ENCODE measurements at places on chromosomes 7 and 10.

DNA sequence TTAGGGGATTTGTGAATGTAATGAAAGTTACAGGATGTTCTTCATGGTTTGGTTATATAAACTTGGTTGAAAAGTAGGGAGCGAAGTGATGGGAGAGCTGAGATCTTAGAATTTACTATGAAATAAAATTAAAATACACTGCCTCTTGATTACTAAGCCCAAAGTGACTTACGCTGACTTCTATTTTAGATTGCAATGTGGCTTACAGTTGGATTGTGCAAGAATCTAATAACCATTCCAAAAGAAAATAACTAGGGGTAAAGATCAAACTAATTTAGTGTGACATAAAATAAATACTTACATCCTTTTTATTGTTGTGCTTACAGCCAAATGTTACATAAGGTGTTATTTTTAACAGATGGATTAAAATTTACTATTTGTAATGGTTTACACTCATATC, 15.3 kb downstream of the WNT16 start:
- no peak for DNase-seq

GRCh38 chr10:15068802-15069201, 19.8 kb downstream of the ACBD7 start:
- DNase-seq = peak; percentile 61

- DNase-seq = peak; percentile 71
These were observed 95.6 kb downstream of the USP6NL start for GRCh38 chr10:11515596-11516430.

DNA sequence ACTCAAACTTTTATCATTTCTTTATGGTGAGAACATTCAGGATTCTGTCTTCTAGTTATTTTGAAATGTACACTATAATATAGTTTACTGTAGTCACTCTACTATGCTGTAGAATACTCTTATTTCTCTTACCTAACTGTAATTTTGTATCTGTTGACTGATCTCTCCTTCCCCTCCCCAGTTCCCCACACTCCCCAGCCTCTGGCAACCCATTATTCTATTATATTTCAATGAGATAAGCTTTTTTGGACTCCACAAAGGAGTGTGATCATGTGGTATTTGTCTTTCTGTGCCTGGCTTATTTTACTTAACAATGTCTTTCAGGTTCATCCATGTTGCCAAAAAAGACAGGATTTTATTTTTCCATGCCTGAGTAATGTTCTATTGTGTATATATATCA, 71.4 kb upstream of the DYNC1I1 start:
- no peak for DNase-seq

DNA sequence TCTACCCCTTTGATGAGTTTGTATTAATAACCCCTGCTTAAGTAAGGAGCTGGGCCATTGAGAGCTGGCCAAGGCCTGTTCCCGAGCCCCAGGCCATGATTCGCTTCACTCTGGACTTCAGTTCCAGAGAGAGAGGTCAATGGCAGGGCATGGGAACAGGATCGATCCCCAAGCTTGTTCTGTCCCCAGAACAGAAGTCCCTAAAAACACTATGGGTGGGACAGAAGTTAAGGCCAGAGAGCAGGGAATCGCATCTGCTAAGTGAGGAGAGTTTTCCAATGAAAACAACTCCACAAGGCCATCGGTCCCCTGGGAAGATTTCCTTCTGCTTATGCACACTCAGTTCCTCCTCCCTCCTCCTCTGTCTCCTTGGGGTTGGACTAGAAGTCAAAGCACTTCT, 159.6 kb downstream of the LSM5 start:
- DNase-seq = no peak

DNA sequence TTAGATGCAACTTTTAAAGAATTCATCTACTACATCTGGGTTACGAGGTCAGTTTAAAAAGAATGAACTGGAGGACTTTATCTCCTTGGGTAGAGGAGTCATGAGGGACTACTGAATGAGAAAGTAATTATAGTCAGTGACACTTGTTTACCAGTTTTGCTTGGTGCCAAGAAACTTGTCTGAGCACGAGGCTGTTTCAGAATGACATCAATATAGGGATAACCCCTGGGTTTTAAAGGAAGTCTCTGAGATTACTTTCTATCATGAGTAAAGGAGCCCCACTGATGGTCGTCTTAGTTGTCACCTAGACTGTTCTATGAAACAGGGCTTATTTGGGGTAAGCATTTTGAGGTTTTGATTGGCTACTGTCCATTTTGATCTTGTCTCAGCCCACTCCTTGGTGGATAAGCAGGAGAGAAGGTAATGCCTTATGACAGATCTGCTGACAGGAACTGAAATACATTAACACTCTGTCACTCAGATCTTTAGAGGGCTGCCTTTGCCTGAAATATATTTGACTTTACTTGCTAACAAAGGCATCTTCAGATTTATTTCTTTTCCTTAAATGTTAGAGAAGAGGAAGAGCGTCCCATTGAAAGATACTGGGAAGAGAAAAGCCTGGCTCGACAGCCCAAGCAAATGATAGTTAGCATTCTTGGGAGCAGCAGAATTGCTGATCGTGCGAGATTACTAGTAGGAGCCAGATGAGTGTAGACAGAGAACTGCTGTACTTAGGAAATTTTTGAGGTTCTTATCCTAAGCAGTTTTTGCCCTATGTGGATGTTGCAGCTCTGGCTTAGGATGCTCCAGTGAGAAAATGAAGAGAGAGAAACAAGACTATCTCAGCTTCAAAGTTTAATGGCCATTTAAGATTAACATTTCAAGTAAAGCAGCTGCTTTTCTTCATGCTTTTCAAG, 299.2 kb upstream of the LRGUK start:
- no peak for DNase-seq

DNA sequence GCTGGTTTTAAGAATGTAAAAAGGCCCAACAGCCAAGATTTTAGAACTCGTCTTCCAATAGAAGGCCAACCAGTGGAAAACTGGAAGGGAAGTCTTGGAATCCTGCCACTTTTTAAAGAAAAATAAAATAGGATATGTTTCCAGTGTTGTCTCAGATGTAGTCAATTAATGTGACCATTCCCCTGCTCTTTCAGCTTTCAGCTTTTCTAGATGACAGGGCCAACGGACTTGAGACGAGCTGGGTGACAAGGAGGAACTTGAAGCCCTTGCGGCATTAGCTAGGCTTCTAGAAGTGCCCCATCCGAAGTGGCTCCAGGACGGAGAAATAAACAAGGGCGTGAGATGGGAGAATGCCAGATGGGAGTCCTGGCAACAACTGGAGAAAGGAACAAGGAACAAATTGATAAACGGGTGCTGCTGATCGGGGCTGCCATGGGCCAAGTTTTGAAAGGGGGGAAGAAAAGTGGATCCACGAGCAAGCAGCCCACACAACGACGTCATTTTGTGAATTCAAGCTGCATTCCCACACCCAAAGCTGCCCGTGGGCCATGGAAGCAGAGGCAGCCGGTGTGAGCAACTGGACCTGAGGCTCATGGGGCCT, 42.3 kb downstream of the CTBP2 start:
- DNase-seq = peak; percentile 38

- DNase-seq = no peak
These were observed 39.8 kb downstream of the CDH23 start for GRCh38 chr10:71436268-71437125.

DNA sequence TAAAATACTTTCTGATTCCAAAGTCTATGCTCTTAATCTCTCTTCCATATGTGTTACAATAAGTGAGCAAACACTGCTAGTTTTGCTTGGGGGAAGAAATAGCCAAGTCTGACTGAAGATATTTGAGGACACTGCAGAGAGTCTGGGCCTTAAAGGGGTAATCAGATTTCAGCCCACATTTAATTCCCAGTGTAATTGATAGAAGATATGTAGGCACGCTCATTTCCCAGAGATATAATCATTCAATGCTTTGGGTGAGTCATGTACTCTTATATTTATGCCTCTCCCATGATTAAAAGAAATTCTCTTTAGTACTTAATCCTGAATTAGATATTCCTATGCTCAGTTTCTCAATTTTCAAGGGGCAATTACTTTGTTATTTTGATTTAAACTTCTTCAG, 178.1 kb upstream of the POM121L12 start:
- no peak for DNase-seq

- no peak for DNase-seq
These were observed 393.8 kb downstream of the DNAJB6 start for GRCh38 chr7:157730614-157731013.

- DNase-seq = peak; percentile 26
These were observed 185.1 kb upstream of the PRPS1L1 start for GRCh38 chr7:18212758-18213157.

- DNase-seq = no peak
These were observed 29.9 kb downstream of the ADRB1 start for GRCh38 chr10:114073395-114074186.

Measured in astrocyte of the spinal cord (primary cell).